ENCODE measurements at places on chromosomes 11 and 22. TPM values are rescaled to one million over a fixed set of nuclear protein-coding genes. Genes with fewer than 3 reads are reported as not detected.

DNA sequence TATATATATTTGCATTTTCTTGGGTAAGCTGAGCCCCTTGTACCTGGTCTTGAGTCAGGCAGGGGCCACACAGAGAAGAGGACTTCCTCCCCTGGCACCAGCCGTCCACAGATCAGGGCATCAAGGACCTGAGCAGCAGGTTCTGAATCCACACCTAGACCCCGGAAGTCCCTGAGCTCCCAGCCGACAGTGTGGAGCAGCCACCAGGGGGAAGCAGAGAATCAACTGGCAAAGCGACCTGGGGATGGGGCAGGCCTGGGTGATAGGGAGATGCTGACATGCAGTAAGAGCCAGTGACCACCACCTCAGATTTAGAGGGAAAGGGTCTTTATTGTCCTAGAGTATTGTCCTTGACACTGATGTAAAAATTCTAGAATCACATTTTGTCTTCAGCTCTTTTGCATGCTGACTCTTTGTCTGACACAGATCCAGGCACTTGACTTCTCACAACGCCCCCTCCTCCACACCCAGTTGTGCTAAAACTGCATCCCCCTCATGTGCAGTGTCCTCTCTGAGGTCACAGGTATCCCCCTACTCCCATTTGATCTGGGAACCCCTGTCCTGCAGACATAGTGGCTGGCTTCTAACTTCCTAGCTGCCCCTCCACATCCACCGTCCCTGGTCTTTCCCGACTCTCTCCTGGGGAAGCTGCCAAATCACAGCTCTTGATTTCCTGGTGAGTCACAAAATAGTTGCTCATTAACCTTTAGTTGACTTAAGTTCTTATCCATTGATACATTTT, 109.3 kb downstream of the GGTLC2 start:
- no peaks in the 10 kb centered on the region for H3K4me1 ChIP-seq
- no peak overlapping the region for H3K4me3 ChIP-seq
- no peaks in the 10 kb centered on the region for H3K36me3 ChIP-seq

GRCh38 chr11:30873924-30874610, 287.9 kb upstream of the MPPED2 start:
- DNase-seq, result no peak
- H3K27ac ChIP-seq, result no peak overlapping the region
- no peak overlapping the region for H3K4me3 ChIP-seq
- no peaks in the 10 kb centered on the region for H3K36me3 ChIP-seq
- no peaks in the 10 kb centered on the region for H3K27me3 ChIP-seq

- H3K27ac ChIP-seq, result no peak overlapping the region
- no peak for DNase-seq
- H3K4me1 ChIP-seq, result no peaks in the 10 kb centered on the region
- no peak overlapping the region for H3K4me3 ChIP-seq
Measured at GRCh38 chr11:36890121-36890679, 292.2 kb upstream of the RAG2 start.

GRCh38 chr11:74478877-74479731, 11.8 kb upstream of the KCNE3 start:
- H3K4me3 ChIP-seq, result no peak overlapping the region
- no peaks in the 10 kb centered on the region for H3K4me1 ChIP-seq
- no peaks in the 10 kb centered on the region for H3K27me3 ChIP-seq
- DNase-seq, result no peak

- H3K36me3 ChIP-seq, result no peaks in the 10 kb centered on the region
- DNase-seq, result no peak
- H3K4me1 ChIP-seq, result no peaks in the 10 kb centered on the region
Measured at GRCh38 chr11:638631-639331, 1.7 kb downstream of the DRD4 start.

- H3K4me1 ChIP-seq, result no peaks in the 10 kb centered on the region
- DNase-seq, result no peak
- H3K4me3 ChIP-seq, result no peak overlapping the region
- no peaks in the 10 kb centered on the region for H3K27me3 ChIP-seq
- no peak overlapping the region for H3K27ac ChIP-seq
- H3K36me3 ChIP-seq, result no peaks in the 10 kb centered on the region
Measured at GRCh38 chr11:42770444-42771065, 541.2 kb upstream of the API5 start.

DNA sequence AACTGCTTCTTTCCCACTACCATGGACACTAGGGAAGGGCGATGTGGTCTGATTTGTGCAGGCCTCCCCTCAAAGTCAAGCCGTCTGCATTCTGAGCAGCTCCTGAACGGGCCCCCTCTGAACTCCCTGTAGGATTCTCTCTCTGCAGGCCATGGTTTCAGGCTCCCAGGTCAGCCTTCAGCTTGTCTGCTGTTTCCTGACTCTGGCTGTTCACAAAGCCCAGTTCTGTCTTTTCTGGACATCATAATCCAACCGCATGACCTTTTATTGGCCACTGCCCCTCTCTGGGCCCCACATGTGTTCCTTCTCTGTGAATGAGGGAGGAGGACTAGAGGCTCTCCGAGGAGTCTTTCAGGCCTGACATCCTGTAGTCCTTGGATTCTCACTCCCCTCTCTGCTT, 161.0 kb downstream of the FEZ1 start:
- no peak overlapping the region for H3K4me3 ChIP-seq
- H3K27me3 ChIP-seq, result peaks cover 12% of the 10 kb centered on the region
- no peaks in the 10 kb centered on the region for H3K4me1 ChIP-seq
- no peaks in the 10 kb centered on the region for H3K36me3 ChIP-seq
- no peak for DNase-seq
- no peak overlapping the region for H3K27ac ChIP-seq

DNA sequence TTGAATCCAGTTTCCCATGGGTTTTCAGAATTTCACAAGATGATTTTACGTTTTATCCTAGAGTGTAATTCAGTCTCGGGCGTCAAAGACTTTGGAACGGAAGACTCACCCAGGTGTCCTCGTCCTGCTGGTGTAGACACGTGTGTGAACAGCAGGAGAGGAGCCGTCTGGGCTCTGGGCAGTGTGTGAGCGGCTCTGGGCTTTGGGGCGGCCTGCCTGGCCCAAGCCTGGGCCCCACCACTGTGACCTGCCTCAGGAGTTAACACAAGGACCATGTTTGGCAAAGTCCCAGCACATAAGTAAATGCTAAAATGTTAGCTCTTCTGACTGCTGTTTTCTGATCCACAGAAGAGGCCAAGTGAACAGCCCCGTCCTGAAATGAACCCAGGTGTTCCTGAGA, 1093.3 kb downstream of the BRD1 start:
- no peaks in the 10 kb centered on the region for H3K4me1 ChIP-seq
- H3K4me3 ChIP-seq, result no peak overlapping the region
- no peak overlapping the region for H3K27ac ChIP-seq
- DNase-seq, result no peak
- H3K36me3 ChIP-seq, result no peaks in the 10 kb centered on the region

GRCh38 chr22:35621451-35621850, 4.3 kb upstream of the MB start:
- H3K4me1 ChIP-seq, result peaks cover 38% of the 10 kb centered on the region
- no peaks in the 10 kb centered on the region for H3K27me3 ChIP-seq
- H3K27ac ChIP-seq, result peak overlapping the region; percentile 83
- no peaks in the 10 kb centered on the region for H3K36me3 ChIP-seq
- DNase-seq, result no peak

DNA sequence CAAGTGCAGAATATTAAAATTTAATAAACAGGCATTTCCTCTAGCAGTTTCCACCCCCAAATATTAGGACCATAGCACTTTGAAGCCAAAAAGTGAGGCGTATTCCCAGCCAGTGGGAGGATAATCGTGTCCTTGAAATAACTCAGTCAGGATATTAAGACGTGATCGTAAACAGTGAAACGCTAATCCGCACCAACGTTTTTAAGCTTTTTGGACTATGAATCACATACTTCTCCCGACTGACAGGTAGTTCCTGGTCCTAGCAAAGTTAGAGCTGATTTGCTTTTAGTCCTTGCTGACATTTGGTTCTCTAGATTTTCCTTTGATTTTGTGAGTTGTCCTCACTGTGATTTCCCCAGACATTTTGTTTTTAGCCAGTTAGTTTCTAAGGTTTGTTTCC, 197.1 kb upstream of the ARHGAP20 start:
- H3K27me3 ChIP-seq, result no peaks in the 10 kb centered on the region
- no peak overlapping the region for H3K27ac ChIP-seq
- peaks cover 11% of the 10 kb centered on the region for H3K4me1 ChIP-seq
- DNase-seq, result peak; percentile 71
- H3K36me3 ChIP-seq, result no peaks in the 10 kb centered on the region
- no peak overlapping the region for H3K4me3 ChIP-seq

DNA sequence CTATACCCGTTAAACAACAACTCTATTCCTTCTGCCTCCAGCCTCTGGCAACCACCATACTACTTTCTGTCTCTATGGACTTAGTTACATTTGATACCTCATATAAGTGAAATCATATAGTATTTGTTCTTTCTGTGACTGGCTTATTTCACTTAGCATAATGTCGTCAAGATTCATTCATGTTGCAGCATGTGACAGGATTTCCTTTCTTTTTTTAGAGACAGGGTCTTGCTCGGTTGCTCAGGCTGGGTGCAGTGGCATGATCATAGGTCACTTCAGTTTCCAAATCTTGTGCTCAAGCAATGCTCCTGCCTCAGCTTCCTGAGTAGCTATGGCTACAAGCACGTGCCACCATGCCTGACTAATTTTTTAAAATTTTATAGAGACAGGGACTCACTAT, 29.4 kb upstream of the SORL1 start:
- H3K27me3 ChIP-seq, result peaks cover 13% of the 10 kb centered on the region
- no peak overlapping the region for H3K27ac ChIP-seq
- peaks cover 1% of the 10 kb centered on the region for H3K4me1 ChIP-seq
- H3K4me3 ChIP-seq, result no peak overlapping the region
- no peaks in the 10 kb centered on the region for H3K36me3 ChIP-seq

- H3K27ac ChIP-seq, result no peak overlapping the region
- H3K36me3 ChIP-seq, result no peaks in the 10 kb centered on the region
- H3K4me1 ChIP-seq, result 0 out of 2 replicates have a peak, but pooled peaks cover 6% of the 10 kb centered on the region
Measured at GRCh38 chr11:117818041-117818873, 6.3 kb downstream of the FXYD2 start.

DNA sequence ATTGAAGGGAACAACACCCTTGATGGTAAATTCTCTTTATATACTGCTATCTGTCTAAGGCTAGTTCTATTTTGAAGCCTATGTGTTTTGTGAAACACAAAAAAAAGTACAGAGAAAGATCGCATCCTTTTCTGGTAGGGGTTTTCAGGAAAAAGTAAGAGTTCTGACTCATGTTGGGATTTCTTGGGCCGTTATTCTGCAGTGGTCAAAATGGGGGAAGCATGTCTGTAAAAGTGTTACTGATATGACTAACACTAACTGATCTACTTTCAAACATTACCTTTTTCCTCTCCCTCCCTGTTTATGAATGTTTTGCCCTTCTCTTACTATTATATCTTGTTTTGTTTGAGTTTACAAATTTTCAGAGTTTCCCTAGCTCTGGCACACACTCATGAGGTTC, 53.9 kb downstream of the CTNND1 start:
- no peak overlapping the region for H3K27ac ChIP-seq
- peaks cover 59% of the 10 kb centered on the region for H3K36me3 ChIP-seq
- no peak overlapping the region for H3K4me3 ChIP-seq
- no peak for DNase-seq
- H3K4me1 ChIP-seq, result no peaks in the 10 kb centered on the region

GRCh38 chr11:2248762-2249161, 21.6 kb downstream of the ASCL2 start:
- H3K27me3 ChIP-seq, result no peaks in the 10 kb centered on the region
- no peak for DNase-seq

DNA sequence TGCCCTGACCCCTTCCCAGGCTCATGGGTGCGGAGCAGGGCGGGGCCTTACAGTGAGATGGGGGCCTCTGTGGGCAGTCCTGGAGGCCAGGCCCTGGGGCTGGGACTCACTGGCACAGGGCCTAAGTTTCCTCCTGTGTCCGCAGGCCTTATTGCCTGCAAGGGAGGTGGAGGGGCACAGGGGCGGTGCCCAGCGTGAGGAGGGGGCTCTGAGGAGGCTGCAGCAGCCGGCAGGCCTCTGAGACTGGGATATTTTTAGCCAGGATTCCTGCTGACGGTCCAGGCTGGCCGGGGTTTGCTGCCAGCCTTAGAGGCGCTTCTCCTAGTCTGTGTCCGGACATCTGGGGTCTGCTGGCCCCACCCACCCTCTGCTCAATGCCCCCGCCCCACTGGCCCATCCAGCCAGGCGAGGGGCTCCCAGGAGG, 5.7 kb upstream of the RTN4R start:
- no peak overlapping the region for H3K4me3 ChIP-seq
- no peak overlapping the region for H3K27ac ChIP-seq
- no peaks in the 10 kb centered on the region for H3K4me1 ChIP-seq
- DNase-seq, result no peak

DNA sequence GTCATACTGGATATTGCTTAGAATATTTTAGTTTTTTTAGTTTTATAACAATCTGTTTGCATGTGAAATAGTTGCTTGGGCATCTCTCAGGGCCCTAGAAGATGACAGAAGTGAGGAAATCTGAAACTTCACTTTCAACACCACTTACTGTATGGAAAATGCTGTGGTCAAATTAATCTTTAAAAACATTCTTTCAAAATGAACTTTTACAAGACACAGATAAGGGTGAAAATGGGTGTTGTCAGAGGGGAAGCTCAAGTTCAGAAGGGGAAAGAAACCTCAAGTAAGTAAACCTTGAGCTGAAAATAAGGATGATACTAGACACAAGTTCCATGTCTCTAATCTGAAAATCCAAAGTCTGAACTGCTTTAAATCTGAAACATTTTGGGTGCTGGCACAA, 1840.1 kb upstream of the RAG2 start:
- H3K36me3 ChIP-seq, result no peaks in the 10 kb centered on the region
- H3K27ac ChIP-seq, result no peak overlapping the region
- H3K4me3 ChIP-seq, result no peak overlapping the region
- H3K27me3 ChIP-seq, result no peaks in the 10 kb centered on the region

- no peaks in the 10 kb centered on the region for H3K4me1 ChIP-seq
- H3K4me3 ChIP-seq, result no peak overlapping the region
- DNase-seq, result no peak
Measured at GRCh38 chr22:49561338-49561737, 266.3 kb downstream of the BRD1 start.

GRCh38 chr22:40603088-40603605, 33.4 kb downstream of the MRTFA start:
- no peaks in the 10 kb centered on the region for H3K36me3 ChIP-seq
- peaks cover 28% of the 10 kb centered on the region for H3K4me1 ChIP-seq
- H3K27me3 ChIP-seq, result no peaks in the 10 kb centered on the region
- DNase-seq, result no peak
- H3K27ac ChIP-seq, result peak overlapping the region; percentile 33

GRCh38 chr11:102760344-102761035, 19.9 kb downstream of the MMP10 start:
- peaks cover 27% of the 10 kb centered on the region for H3K4me1 ChIP-seq
- peaks cover 6% of the 10 kb centered on the region for H3K27me3 ChIP-seq
- peak overlapping the region; percentile 43 for H3K27ac ChIP-seq
- H3K36me3 ChIP-seq, result no peaks in the 10 kb centered on the region
- DNase-seq, result peak; percentile 59

HPS5 gene
- total RNA-seq, result 39.2 TPM

CLP1 gene
- total RNA-seq, result 24.2 TPM

APOA1 gene
- not detected for total RNA-seq

OR8B12 gene
- not detected for total RNA-seq

JOSD1 gene
- total RNA-seq, result 110 TPM

SPTY2D1 gene
- total RNA-seq, result 22.3 TPM

C11orf52 gene
- total RNA-seq, result 2.9 TPM

APOC3 gene
- not detected for total RNA-seq

GDPD4 gene
- not detected for total RNA-seq
